Retina (tissue), 1 donor: ENCODE measurements at places on chromosomes 2 and 18.
A peak's percentile ranks its signal among the peaks of the same experiment; 100 is the strongest.

- peak; percentile 42 for DNase-seq
These were observed 233.2 kb downstream of the CNTNAP5 start for GRCh38 chr2:124258140-124258880.

DNA sequence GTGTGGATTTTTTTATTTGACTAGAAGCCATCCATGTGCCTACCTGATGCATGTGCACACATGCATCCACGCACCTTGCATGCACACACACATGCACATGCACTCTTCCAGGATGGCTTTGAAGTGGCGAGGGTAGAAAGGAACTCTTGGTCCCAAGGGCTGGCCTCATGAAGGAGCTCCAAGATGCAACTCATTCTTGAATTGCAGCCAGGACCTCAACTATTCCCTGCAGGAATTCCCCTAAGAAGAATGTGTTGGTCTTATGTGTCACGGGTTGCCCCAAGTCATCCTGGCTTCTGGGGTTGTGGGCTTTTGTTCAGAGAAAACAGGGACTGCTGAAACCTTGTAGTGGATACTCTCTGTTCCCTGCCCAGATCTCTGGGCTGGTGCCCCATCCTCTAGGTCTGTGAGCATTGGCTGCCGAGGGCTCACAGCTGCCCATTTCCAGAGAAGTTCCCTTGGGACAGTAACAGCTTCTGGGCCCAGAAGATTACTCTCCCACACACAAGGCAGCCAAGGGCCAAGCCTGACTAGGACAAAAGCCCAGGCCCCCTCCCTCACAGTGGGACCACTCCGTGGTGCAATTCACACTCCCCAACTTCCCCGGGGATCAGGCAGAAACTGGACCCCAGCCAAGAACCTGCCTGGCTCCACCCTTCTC is 137.6 kb downstream of the COPS8 start:
- DNase-seq, result no peak

DNA sequence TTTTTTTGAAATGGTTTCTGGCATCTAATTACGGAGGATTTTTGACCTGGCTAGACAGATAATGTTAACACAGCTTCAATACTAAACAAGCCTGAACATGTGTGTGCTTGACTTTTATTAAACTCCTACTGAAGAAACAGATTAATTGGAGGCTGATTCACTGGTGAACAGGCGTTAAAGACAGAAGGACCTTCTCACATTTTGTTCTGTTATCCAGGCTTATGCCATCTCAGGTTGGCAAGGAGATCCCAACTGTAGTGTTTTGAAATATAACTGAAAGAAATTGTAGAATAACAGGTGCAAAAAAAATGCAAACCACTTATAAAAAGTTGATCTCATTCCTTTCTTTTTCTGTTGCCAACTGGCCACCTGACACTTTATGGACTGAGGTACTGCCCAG is 269.6 kb downstream of the ARHGAP15 start:
- DNase-seq, result no peak

DNA sequence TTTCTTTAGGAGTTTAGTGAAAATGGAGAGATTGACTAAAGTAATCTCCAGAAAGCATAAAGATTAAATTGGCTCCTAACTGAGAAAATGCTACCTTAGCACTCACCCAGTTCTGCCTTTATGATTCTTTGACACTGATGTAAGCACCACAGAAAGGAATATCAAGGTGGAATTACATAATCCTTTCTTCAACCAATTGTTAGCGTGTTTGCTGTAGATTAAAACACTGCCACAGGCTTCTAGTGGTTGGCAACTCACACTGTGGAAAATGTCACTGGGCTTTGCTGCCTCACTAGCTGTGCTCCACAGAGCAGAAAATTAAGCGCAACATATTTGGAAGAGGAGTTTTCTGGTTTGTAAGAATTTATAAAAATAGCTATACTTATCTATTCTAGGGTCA is 104.1 kb downstream of the DLGAP1 start:
- DNase-seq, result no peak

DNA sequence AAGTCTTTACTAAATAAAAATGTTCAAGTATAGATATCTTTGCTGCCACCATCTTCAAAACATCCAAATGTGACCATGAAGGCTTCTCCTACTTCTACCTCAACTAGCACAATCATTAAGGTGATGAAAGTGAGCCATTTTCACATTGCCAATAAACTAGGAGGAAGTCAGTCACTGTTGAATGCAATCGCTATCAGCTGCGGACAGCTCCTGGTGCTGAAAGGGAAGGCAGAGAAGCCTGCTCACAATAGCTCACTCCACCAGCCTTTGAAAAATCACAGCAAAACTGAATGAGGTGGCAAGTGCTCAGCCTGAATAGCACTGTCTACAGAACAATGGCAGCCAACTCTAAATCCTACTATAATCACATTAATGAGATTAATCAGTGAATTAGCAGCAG is 2.2 kb downstream of the MYT1L start:
- peak; percentile 40 for DNase-seq

DNA sequence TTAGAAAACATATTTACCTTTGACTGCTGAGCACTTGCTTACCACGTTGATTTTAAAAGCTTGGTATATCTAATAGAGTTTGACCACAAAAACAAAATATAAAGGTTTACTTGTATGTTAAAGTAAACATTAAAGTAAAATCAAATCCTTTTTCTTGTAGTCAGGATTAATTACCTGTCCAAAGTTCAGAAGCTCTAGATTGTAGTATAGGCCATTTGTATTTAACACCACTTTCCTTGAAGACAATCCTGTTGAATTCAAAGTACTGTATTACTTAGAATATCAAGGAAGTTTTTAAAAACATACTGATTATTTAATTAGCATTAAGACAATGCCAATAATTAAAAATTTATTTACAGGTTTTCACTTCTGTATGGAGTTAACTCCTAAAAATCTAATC is 53.0 kb downstream of the PGAP1 start:
- no peak for DNase-seq

- peak; percentile 62 for DNase-seq
These were observed 24.3 kb upstream of the CDH20 start for GRCh38 chr18:61308795-61309393.

DNA sequence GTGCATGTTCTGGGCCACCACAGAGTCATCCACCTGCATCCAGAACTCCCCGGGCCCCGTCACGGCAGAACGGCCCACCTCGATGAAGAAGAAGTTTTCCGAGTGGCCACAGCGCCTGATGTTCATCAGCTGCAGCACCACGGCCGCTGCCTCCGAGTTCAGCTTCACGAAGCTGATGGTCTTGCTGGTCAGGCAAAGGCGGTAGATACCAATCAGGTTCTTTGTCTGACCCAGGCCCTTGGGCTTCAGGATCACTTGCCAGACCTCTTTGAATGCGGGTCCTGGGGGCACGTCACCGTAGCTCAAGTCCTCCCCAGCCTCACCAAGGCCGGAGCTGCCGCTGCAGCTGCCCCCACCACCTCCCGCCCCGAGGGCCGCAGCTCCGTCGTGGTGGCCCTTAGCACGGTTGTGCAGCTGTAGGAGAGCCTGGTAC is 1.6 kb downstream of the IRS1 start:
- DNase-seq, result no peak

- peak; percentile 58 for DNase-seq
These were observed 54.1 kb upstream of the KLF7 start for GRCh38 chr2:207219676-207220501.

GRCh38 chr18:43009674-43010073 is 105.8 kb downstream of the RIT2 start:
- DNase-seq, result no peak

DNA sequence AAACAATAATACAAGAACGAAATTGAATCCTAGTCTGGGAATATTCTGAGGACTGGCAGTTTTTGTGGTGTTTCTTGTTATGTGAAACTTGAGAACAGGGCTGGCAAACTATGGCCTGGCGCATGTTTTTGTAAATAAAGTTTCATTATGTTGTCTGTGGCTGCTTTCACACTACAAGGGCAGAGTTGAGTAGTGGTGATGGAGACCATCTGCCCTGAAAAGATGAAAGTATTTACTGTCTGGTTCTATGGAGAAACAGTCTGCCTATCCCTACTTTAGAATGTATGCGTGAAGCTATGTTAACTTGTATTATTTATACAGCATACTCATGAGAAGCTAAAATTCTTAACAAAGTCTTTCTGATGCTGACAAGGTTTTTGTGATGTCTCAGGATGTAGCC is 351.9 kb downstream of the LRRTM1 start:
- DNase-seq, result no peak

GRCh38 chr18:45731716-45732115 is 7.7 kb downstream of the SLC14A1 start:
- no peak for DNase-seq

DNA sequence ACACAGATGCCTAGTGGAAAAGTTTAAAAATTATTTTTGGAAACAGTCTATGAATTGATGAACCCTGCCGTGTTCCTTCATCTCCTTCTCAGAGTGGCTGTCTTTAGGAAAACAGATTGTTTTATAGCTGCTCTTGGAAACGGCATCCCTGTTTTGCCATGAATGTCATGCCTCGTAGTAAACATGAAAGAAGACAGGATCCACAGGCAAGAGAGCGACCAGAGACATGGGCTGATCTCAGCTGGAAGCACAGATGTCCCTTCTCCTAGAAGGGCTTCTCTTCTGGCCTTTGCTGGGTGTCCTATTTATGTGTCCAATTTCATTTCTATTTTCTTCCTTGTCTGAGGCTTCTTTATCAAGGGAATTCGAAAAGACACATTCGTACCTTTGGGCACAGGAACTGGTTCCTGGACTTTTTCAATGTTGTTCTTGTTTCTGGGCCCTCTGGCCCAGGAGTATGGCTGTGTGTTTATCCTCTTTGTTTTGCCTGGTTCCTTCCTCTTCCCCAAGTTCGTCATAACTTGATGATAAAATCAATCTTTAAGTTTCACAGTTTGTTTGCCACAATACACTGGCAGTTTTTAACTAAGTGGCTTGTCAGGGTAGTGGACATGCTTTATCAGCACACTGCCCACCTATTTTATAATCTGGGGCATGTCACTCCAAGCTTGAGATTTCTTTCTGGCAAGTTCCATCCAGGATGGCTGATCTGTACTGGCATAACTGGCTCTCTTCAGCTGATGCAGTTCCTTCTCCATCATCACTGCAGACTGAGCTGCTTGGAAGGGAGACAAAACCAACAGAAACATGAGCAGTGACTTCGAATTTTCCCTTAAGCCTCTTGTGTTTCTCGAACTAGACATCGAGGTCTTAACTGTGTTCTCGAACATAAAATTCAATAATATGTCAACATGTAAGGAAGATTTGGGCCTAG is 63.2 kb upstream of the MGAT4A start:
- DNase-seq, result no peak
